Testis (tissue), 5 donors: ENCODE measurements at places on chromosomes 2 and 18. TPM values are rescaled to one million over a fixed set of nuclear protein-coding genes. Genes with fewer than 3 reads are reported as not detected.

HAAO gene
- total RNA-seq: 5.3 TPM

CHAC2 gene
- total RNA-seq: 3.4 TPM

- no peaks in the 10 kb centered on the region for H3K27me3 ChIP-seq
- H3K27ac ChIP-seq: no peak overlapping the region
- H3K36me3 ChIP-seq: no peaks in the 10 kb centered on the region
- H3K4me1 ChIP-seq: no peaks in the 10 kb centered on the region
- peak; percentile 16 for DNase-seq
Measured at GRCh38 chr2:178008636-178009289, 63.8 kb downstream of the PDE11A start.

- H3K4me1 ChIP-seq: peaks cover 6% of the 10 kb centered on the region
- H3K4me3 ChIP-seq: no peak overlapping the region
- no peaks in the 10 kb centered on the region for H3K27me3 ChIP-seq
- no peak for DNase-seq
Measured at GRCh38 chr2:213066443-213066743, 85.0 kb downstream of the IKZF2 start.

DNA sequence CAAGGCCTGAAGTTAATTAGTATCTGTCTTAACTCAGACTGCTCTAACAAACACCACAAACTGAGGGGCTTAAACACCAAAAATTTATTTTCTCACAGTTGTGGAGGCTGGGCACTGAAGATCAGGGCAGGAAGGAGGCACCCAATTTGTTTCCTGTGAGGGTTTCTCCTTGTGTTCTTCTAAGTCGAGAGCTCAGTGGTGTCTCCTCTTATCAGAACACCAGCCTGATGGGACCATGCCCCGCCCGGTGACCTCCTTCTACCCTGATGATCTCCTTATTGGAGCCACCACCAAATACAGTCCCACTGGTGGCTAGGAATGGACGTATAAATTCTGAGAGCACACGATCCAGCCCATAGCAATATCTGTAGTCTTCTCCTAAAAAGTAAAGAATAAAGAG is 20.5 kb downstream of the TMEM18 start:
- peaks cover 15% of the 10 kb centered on the region for H3K4me1 ChIP-seq
- no peaks in the 10 kb centered on the region for H3K36me3 ChIP-seq
- no peak overlapping the region for H3K4me3 ChIP-seq
- H3K27me3 ChIP-seq: no peaks in the 10 kb centered on the region
- no peak overlapping the region for H3K27ac ChIP-seq

DNA sequence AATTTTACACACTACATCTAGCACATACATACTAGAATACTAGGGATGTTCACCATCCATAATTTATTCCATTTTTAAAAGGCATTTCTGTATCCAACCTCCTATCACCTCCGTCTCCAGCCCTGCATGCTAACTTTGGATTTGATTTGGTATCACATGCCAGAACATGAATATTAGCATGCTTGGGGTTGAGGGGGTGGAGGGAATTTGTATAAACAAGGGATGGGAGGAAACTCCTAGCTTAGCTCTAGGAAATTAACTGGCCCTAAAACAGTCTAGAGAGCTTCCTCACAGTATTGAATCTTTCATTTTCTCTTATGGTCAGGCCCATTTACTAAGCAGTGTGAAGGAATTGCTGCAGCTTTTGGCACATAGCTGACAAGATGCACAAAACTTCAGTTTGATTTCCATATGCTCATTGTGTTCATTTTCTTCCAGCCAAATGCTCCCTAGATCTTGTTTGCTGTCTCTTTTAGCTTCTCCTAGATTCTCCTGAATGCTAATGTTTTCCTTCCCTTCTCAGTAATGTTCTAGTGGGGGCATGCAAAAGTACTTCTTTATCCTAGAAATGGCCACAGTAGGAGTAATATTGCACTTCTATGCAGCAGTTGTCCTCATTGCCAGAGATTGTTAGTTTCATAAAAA is 135.2 kb downstream of the VWC2L start:
- H3K27me3 ChIP-seq: no peaks in the 10 kb centered on the region
- H3K4me3 ChIP-seq: no peak overlapping the region
- no peaks in the 10 kb centered on the region for H3K36me3 ChIP-seq
- no peak overlapping the region for H3K27ac ChIP-seq
- H3K4me1 ChIP-seq: no peaks in the 10 kb centered on the region

DNA sequence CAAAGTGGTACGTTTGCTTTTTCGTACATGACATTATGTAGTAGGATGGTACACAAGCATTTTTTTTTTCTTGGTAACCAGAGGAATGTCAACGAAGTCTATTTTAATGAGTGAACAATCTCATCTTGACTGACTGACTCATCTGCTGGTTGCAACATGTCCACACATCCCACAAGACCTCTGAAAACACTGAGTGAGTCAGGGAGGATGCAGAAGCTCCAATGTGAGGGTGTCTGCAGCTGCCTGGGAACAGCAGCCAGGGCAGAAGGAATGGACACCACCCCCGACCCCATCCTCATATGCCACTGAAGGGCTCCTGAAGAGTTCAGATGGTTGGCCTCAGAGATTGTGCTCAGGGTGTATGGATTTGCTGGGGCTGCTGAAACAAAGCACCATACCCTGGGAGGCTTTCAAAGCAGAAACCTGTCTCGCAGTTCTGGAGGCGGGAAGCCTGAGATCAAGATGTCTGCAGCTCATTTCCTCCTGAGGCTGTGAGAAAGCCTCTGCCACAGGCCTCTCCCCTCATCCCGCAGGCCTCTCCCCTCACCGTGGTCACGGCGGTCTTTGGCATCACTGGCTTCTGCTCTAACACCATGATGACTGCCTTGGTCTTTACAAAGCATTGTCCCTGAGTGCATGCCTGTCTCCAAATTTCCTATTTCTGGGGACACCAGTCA is 124.6 kb downstream of the LRATD1 start:
- H3K27ac ChIP-seq: no peak overlapping the region
- no peaks in the 10 kb centered on the region for H3K4me1 ChIP-seq
- no peak for DNase-seq
- H3K27me3 ChIP-seq: no peaks in the 10 kb centered on the region

DNA sequence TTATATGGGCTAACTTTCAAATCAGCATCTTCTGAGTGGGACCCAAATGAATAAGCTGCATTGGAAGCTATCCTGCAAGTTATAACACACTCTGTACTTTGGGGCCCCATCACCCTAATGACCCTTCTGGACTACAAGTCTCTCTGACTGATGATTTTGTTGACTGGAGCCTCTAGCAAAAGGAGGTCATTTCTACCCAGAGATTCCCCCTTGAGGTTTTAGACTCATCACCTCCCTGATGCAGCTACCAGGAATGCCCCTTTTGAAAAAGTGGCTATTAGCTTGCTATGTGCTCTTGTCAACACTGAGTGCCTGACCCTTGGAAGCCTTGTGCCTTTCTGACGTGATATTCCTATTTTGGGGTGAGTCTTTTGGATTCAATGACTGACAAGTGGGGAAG is 54.5 kb upstream of the NEMP2 start:
- no peaks in the 10 kb centered on the region for H3K4me1 ChIP-seq
- H3K4me3 ChIP-seq: no peak overlapping the region
- H3K27me3 ChIP-seq: no peaks in the 10 kb centered on the region
- no peak overlapping the region for H3K27ac ChIP-seq
- no peak for DNase-seq

- peaks cover 52% of the 10 kb centered on the region for H3K4me1 ChIP-seq
- no peaks in the 10 kb centered on the region for H3K27me3 ChIP-seq
- H3K27ac ChIP-seq: peak overlapping the region; percentile 89
- DNase-seq: peak; percentile 54
- no peak overlapping the region for H3K4me3 ChIP-seq
Measured at GRCh38 chr2:85449214-85449588, 30.7 kb downstream of the SH2D6 start.

GRCh38 chr18:6589923-6590322 is 139.6 kb upstream of the ARHGAP28 start:
- DNase-seq: no peak
- H3K4me1 ChIP-seq: peaks cover 2% of the 10 kb centered on the region
- H3K27ac ChIP-seq: no peak overlapping the region

GRCh38 chr2:2566396-2567323 is 235.6 kb upstream of the MYT1L start:
- no peak overlapping the region for H3K27ac ChIP-seq
- H3K4me1 ChIP-seq: peaks cover 11% of the 10 kb centered on the region
- H3K36me3 ChIP-seq: no peaks in the 10 kb centered on the region
- DNase-seq: no peak
- H3K4me3 ChIP-seq: no peak overlapping the region

DNA sequence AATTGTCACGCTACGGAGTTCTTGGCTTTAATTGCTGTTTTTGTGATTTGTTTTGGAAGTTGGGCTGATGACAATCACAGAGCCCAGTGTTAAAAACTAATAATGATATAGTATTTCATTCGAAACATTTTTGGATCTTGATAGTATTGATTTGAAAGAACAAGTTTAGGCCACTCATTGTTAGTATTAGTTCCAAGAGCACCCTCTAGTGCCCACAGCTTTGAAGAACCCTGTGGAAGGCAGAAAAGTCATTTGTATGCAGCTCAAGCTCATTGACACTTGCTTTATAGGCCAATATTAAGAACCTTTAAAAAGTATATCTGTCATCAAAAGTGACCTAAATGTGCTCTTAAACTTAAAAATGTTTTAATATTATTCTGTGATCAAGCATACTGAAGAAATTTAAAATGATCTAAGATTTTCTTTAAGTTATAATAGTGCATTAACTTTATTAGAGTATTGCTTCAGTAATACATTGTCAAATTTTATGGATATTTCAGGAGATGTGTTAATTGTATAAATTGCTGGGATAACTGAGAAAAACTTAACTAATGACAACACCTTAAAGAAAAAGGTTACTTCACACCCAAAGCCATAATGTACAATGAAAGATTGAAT is 191.0 kb downstream of the GRB14 start:
- peak; percentile 53 for DNase-seq
- H3K27ac ChIP-seq: no peak overlapping the region
- no peak overlapping the region for H3K4me3 ChIP-seq
- H3K36me3 ChIP-seq: no peaks in the 10 kb centered on the region
- H3K4me1 ChIP-seq: no peaks in the 10 kb centered on the region
- no peaks in the 10 kb centered on the region for H3K27me3 ChIP-seq

DNA sequence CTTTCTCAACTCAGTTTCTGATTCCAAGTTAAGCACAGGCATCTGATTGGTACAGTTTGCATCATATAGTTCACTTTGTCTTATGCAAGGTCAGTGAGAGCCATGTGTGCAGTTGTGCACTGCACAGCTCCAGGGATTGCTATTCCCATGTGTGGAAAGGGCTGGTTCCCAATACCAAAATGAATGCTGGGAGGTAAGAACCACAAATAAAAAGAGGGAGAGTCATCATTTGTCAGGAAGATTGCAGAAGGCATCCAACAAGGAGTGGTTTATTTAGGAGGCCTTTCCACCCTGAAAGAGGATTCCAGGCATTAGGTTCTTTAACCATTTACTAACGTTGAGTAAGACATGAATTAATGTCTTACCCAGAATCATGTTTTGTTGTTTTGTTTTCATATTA is 141.2 kb upstream of the ST6GAL2 start:
- no peaks in the 10 kb centered on the region for H3K4me1 ChIP-seq
- no peak overlapping the region for H3K4me3 ChIP-seq
- no peak overlapping the region for H3K27ac ChIP-seq
